ENCODE measurements at places on chromosomes 3 and 15. TPM values are rescaled to one million over a fixed set of nuclear protein-coding genes. Genes with fewer than 3 reads are reported as not detected.

Gene CYP1A1
- total RNA-seq, result 12.4 TPM

Gene SLC22A14
- total RNA-seq, result 0.22 TPM

Gene SMCO1
- not detected for total RNA-seq

Gene RNU5B-1
- total RNA-seq, result 27.3 TPM

Gene GRK7
- total RNA-seq, result not detected

Gene PLSCR5
- not detected for total RNA-seq

Gene DRD3
- 0.30 TPM for total RNA-seq

Gene COL6A5
- not detected for total RNA-seq

Gene CCR1
- total RNA-seq, result 58.6 TPM

Gene ACP3
- total RNA-seq, result not detected

Gene SI
- total RNA-seq, result not detected

Gene DNAH1
- 28.5 TPM for total RNA-seq

Gene UROC1
- not detected for total RNA-seq

Gene XIRP1
- not detected for total RNA-seq

Gene TWF2
- total RNA-seq, result 118 TPM

Gene REC114
- total RNA-seq, result not detected

Gene IGSF10
- total RNA-seq, result not detected

Gene CLRN1
- not detected for total RNA-seq
